ENCODE measurements at places on chromosomes 6 and 20. TPM values are rescaled to one million over a fixed set of nuclear protein-coding genes. Genes with fewer than 3 reads are reported as not detected.

GRCh38 chr6:99019381-99019780 is 71.6 kb upstream of the FBXL4 start:
- H3K36me3 ChIP-seq, result no peaks in the 10 kb centered on the region
- no peak for DNase-seq
- H3K27me3 ChIP-seq, result no peaks in the 10 kb centered on the region
- no peak overlapping the region for H3K27ac ChIP-seq

DNA sequence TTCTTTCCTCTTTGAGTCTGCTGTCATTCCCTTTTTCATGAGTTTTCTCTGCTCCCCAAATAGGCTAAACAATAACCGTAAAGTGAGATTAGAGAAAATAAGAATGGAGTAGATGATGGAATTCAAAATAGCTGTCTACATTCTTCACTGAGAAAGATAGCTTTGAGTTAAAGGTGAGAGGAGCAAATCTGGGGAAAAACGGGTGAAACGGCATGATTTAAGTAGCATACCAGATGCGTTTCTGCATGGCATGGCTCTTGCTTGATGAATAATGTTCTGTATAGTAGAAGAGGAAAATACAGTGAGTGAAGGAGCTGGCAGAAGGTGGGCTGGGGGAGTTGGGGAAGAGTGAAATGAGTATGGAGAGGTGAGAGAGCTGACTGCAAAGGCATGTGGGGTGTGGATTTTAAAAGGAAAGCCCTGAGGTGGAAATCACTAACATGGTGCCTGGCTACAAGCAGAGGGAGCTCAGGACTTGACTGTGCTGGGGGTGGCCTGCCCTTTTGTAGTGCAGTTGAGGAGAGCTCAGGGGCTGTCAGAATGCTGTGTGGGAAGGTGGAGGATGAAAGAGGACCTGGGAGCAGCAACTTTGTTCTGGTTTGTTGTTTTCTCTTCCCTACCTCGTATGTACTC is 8.8 kb downstream of the BICRAL start:
- H3K4me3 ChIP-seq, result no peak overlapping the region
- DNase-seq, result no peak
- no peaks in the 10 kb centered on the region for H3K27me3 ChIP-seq
- H3K27ac ChIP-seq, result peak overlapping the region; percentile 65
- no peaks in the 10 kb centered on the region for H3K36me3 ChIP-seq
- H3K4me1 ChIP-seq, result peaks cover 64% of the 10 kb centered on the region

DNA sequence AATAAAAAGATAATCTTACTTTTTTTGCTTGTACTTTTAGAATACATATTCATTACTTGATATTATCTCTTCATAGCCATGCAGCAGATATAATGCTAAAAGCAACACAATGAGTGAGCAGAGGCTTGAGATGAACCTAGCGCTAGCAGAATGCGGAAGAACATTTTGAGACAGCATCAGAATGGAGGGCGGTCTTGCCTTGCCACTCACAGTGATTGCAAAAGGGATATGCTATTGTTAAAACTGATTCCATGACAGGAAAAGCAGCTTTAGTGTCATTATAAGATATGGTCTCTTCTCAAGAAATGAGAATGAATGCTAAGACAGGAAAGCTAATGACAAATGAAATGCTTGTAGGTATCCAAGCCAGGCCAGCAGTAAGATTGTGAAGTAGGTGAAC is 200.0 kb upstream of the GJE1 start:
- no peak overlapping the region for H3K4me3 ChIP-seq
- no peak overlapping the region for H3K27ac ChIP-seq
- H3K4me1 ChIP-seq, result no peaks in the 10 kb centered on the region
- DNase-seq, result no peak
- no peaks in the 10 kb centered on the region for H3K27me3 ChIP-seq

GRCh38 chr20:5181958-5182357 is 55.1 kb downstream of the CDS2 start:
- H3K27me3 ChIP-seq, result no peaks in the 10 kb centered on the region
- H3K36me3 ChIP-seq, result peaks cover 18% of the 10 kb centered on the region
- DNase-seq, result no peak
- H3K27ac ChIP-seq, result no peak overlapping the region

GRCh38 chr20:19121463-19121862 is 91.0 kb upstream of the SLC24A3 start:
- no peak overlapping the region for H3K4me3 ChIP-seq
- H3K27me3 ChIP-seq, result no peaks in the 10 kb centered on the region
- H3K4me1 ChIP-seq, result no peaks in the 10 kb centered on the region
- DNase-seq, result no peak
- H3K36me3 ChIP-seq, result no peaks in the 10 kb centered on the region
- no peak overlapping the region for H3K27ac ChIP-seq

DNA sequence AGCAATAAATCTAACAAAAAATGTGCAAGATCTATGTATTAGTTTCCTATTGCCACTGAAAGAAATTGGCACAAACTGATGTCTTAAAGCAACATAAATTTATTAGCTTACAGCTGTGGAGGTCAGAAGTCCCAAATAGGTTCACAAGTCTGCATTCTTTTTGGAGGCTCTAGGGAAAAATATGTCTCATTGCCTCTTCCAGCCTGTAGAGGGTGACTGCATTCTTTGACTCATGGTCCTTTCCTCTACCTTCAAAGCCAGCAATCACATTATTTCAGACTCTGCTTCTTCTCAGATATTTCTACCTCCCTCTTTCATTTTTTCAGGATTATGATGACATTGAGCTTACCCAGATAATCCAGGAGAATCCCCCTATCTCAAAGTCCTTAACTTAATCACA is 1531.1 kb downstream of the KHDRBS2 start:
- H3K4me1 ChIP-seq, result no peaks in the 10 kb centered on the region
- H3K36me3 ChIP-seq, result no peaks in the 10 kb centered on the region
- H3K27ac ChIP-seq, result no peak overlapping the region
- H3K4me3 ChIP-seq, result no peak overlapping the region
- no peaks in the 10 kb centered on the region for H3K27me3 ChIP-seq

- H3K4me1 ChIP-seq, result peaks cover 18% of the 10 kb centered on the region
- no peaks in the 10 kb centered on the region for H3K36me3 ChIP-seq
- no peak overlapping the region for H3K27ac ChIP-seq
- peak overlapping the region; percentile 33 for H3K4me3 ChIP-seq
Observed at GRCh38 chr6:41470029-41470330, 76.2 kb upstream of the FOXP4 start.

- no peaks in the 10 kb centered on the region for H3K4me1 ChIP-seq
- no peak overlapping the region for H3K4me3 ChIP-seq
- no peaks in the 10 kb centered on the region for H3K36me3 ChIP-seq
- DNase-seq, result no peak
- no peak overlapping the region for H3K27ac ChIP-seq
- no peaks in the 10 kb centered on the region for H3K27me3 ChIP-seq
Observed at GRCh38 chr6:135686784-135687301, 164.7 kb upstream of the PDE7B start.

DNA sequence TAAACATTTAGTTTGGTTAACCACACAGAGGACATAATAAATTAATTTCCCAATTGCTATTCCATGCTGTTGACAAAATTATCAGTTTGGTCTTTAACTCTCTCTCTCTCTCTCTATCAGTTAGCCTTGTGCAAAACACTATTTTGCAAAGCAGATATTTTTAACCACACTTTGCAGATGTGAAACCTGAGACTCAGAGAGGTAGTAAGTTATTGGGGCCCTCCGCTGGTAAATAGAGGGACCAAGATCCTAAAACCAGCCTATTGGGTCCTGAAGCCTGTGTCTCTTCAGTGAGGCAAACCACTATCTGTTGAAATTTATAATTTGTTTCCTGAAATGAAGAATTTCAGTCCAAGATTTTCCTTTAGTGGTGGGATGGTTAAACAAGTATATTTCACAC is 231.0 kb downstream of the SOD2 start:
- no peak overlapping the region for H3K27ac ChIP-seq
- no peak overlapping the region for H3K4me3 ChIP-seq
- DNase-seq, result no peak
- no peaks in the 10 kb centered on the region for H3K27me3 ChIP-seq
- H3K36me3 ChIP-seq, result no peaks in the 10 kb centered on the region
- H3K4me1 ChIP-seq, result no peaks in the 10 kb centered on the region

DNA sequence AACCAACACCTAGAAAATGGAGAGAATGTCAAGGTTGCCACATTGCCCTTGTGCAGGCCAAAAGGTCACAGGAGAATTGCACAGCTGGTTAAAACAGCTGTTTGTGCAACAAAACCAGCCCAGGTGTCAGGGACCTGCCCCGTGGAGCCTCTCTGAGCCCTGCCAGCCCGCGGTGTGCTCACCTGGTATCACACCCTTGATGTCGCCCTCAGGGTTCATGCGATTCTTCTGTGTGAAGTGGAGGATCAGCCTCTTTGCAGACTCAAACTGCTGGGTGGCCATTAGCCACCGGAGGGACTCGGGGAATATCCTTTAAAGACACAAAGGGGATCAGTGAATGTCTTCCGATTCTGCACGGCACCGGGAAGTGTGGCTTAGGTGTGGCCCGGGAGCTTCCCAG is 39.2 kb downstream of the PSMG4 start:
- no peaks in the 10 kb centered on the region for H3K36me3 ChIP-seq
- no peaks in the 10 kb centered on the region for H3K27me3 ChIP-seq
- H3K27ac ChIP-seq, result no peak overlapping the region
- H3K4me1 ChIP-seq, result no peaks in the 10 kb centered on the region
- no peak for DNase-seq

DNA sequence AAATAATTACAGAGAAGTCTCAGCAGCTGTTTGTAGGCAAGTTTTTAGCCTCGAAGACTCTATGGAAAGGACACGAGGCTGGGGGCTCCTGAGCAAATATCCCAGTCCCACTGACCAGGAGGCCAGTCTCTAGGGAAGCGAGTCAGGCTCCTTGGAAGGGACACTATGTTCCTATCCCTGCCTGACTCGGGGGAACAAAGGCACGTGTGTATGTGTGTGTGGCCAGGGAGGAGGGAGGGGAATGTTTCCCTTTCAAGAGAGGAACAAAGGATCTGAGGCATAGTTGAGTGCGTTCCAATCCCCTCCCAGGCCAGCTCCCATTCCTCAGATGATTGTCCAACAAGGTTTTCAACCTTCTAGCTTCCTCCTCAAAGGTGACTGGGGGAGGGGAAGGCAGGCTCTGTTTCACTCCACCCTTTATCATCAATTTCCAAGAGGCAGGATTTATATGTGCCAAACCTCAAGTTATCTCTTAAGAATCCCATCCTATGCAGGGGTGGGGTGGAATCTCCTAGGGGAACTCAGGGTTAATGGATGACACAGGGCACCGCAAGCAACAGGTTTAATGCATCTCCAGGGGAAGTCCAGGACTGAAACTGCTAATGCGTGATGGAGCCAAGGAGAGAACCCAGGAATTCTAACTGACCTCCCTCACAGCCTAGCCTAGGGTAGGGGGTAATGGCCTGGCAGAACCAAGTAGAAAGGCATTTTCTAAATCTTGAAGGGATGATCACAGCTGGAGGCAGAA is 9.9 kb downstream of the BCL2L1 start:
- no peaks in the 10 kb centered on the region for H3K27me3 ChIP-seq
- peak overlapping the region; percentile 2 for H3K4me3 ChIP-seq
- peak; percentile 93 for DNase-seq
- peaks cover 75% of the 10 kb centered on the region for H3K4me1 ChIP-seq
- peak overlapping the region; percentile 84 for H3K27ac ChIP-seq
- peaks cover 6% of the 10 kb centered on the region for H3K36me3 ChIP-seq

GRCh38 chr6:12090714-12091113 is 78.6 kb downstream of the HIVEP1 start:
- no peak overlapping the region for H3K4me3 ChIP-seq
- peaks cover 8% of the 10 kb centered on the region for H3K4me1 ChIP-seq
- DNase-seq, result no peak
- no peaks in the 10 kb centered on the region for H3K27me3 ChIP-seq
- H3K36me3 ChIP-seq, result no peaks in the 10 kb centered on the region

- peaks cover 15% of the 10 kb centered on the region for H3K4me1 ChIP-seq
- no peak overlapping the region for H3K27ac ChIP-seq
- H3K27me3 ChIP-seq, result no peaks in the 10 kb centered on the region
- DNase-seq, result no peak
Observed at GRCh38 chr6:4844108-4844507, 67.9 kb downstream of the CDYL start.

DNA sequence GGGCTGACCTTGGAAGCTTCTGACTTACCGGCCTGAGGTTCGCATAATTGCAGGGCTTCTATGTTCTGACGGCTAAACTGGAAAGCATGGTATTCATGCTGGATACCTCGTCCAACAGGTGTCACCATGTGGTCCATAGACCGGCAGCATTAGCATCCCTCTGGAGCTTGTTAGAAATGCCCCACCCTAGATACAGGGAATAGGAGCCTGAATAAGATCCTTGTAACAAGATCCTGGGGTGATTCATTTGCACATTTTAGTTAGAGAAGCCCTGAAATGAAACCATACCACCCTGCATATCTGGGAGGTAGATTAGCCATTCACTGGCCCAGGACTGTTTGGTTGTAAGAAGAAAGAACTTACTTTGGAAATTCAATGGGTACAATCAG is 77.7 kb downstream of the TMEM170B start:
- no peaks in the 10 kb centered on the region for H3K4me1 ChIP-seq
- DNase-seq, result no peak
- no peaks in the 10 kb centered on the region for H3K27me3 ChIP-seq
- H3K27ac ChIP-seq, result no peak overlapping the region
- H3K36me3 ChIP-seq, result no peaks in the 10 kb centered on the region

GRCh38 chr6:54846243-54846856 is at the start of gene FAM83B:
TSS of gene FAM83B (plus strand) at chr6:54846771. CDS start at chr6:54870247, 23,476 bp downstream.
- H3K4me1 ChIP-seq, result peaks cover 12% of the 10 kb centered on the region
- no peaks in the 10 kb centered on the region for H3K27me3 ChIP-seq
- peak within 1 kb of the TSS; percentile 77 for H3K27ac ChIP-seq

GRCh38 chr6:45192556-45192955 is 135.6 kb upstream of the RUNX2 start:
- H3K36me3 ChIP-seq, result no peaks in the 10 kb centered on the region
- no peak overlapping the region for H3K27ac ChIP-seq
- no peaks in the 10 kb centered on the region for H3K4me1 ChIP-seq
- no peaks in the 10 kb centered on the region for H3K27me3 ChIP-seq
- no peak for DNase-seq

DNA sequence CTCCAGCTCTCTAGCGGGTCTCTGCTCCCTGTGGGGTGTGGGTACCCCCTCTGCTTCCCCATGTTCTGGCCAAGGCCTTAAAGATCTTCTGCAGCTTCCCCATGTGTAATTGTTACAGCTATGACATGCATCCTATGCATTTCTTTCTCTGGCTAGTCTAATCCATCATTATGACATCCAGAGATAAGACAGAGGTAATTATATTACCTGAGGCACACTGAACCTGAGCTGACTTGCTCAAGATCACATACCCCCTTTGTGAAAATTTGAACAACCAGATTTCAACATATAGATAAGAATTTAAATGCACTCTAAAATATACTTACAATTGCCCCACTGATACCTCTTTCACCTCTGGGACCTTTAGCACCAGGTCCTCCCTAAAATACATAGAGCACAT is 102.4 kb downstream of the COL12A1 start:
- H3K27ac ChIP-seq, result no peak overlapping the region
- H3K4me1 ChIP-seq, result peaks cover 19% of the 10 kb centered on the region
- no peaks in the 10 kb centered on the region for H3K27me3 ChIP-seq
- no peak for DNase-seq
- H3K4me3 ChIP-seq, result no peak overlapping the region
- H3K36me3 ChIP-seq, result no peaks in the 10 kb centered on the region

GRCh38 chr6:97282238-97282725 is 734 bp downstream of the MMS22L start:
- H3K27ac ChIP-seq, result no peak overlapping the region
- H3K4me1 ChIP-seq, result peaks cover 17% of the 10 kb centered on the region
- peak overlapping the region; percentile 93 for H3K4me3 ChIP-seq
- DNase-seq, result no peak
- H3K27me3 ChIP-seq, result no peaks in the 10 kb centered on the region

Gene NRN1
- total RNA-seq, result 4.5 TPM

Gene CCDC167
- 46.9 TPM for total RNA-seq

Gene IL20RA
- total RNA-seq, result 0.45 TPM

Gene POPDC3
- total RNA-seq, result not detected

Gene TCF15
- total RNA-seq, result not detected

Gene APCDD1L
- total RNA-seq, result 2.0 TPM

Gene TMEM239
- not detected for total RNA-seq
